CD4-positive, alpha-beta T cell treated with Interleukin-12 subunit alpha and Interleukin-12 subunit beta, for 1 hour (primary cell): ENCODE measurements at places on chromosomes 6 and 20.
A peak's percentile ranks its signal among the peaks of the same experiment; 100 is the strongest.

DNA sequence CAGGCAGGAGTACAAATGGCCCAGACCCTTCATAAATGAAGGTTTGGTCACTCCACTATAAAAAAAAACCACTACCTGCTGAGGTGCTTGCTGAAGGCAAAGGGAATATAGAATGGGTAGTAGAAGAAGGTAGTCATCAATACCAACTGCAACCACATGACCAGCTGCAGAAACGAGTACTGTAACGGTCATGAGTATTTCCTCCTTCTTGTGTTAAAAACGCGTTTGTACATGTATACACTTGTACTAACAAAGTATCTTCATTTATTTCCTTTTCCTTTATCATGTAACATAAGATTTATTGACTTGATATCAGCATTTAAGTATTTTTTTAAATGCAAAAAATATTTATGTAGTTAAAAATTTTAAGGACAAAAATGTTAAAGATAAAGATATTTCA lies 238.6 kb downstream of the TFAP2B start:
- DNase-seq, result no peak

DNA sequence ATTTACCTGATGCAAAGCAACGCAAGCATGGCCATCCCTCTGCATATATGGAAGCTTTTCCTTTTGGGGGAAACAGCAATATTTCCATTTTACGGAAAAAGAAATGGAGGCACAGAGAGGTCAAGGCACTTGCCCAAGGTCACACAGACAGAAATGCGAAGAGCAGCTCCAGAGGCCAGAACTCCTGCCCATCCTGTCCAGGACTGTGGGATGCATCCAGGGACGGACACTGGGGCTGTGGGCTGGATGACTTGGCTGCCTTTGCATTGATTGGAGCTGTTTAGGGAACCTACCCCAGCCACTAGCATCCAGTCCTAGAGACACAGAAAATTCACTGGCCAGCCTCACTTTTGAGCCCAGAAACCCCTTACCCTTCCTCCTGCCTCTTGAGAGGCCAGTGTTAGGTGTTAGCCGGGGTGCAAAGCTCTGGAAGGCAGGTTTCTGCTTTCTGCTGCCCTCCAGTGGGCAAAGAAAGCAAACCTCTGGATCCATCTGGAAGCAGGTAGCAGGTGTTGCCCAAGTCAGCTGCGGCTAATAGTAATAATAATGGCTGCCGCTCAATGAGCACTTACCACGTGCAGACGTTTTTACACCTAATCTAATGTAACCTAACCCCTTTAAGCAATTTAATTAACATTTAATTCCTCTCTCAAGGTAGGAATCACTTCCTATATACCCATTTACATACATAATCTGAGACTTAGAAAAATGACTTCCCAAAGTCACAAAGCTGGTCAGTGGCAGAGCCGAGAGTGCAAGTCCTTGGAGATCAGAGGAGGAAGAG lies 31.7 kb upstream of the CCN5 start:
- DNase-seq, result peak; percentile 80

DNA sequence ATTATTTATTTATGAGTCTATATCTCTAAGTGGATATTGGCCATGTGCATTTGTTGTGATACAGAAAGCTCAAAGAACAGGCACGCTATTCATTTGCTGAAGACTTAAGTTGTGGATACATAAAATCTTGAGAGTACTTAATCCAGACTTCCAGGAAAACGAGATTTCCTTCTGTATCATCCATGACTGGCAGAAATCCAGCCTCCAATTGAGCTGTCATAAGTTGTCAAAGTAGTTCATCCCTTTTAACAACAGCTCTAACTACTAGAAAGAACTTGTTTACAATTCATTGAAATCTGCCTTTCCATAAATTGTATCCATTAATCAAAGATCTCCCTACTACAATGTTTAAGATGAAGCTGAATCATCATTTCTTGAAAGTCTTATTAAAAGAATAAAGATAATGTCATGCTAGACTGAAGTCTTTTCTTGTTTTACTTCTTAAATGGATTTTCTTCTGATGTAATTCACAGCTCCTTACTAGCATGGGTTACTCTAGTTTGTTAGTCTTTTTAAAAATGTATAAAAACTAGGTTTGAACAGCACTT lies 447.3 kb upstream of the CITED2 start:
- no peak for DNase-seq

DNA sequence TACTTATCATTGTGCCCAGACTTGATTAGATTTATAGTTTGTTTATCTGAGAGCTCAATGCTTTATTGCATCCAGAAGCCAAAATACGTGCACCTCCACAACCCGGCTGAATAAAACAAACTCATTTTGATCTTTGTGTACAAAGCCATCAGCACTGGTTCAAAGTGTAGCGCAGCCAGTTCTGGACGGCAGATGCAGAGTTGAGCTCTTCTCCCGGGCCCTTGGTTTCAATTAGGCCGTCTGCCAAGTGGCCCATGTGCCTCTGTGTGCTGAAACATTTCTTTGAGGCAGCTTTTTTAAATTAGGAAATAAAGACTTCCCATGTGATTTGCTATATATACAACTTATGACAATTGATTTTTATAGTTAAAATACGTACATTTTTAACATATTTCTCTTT lies 96.2 kb upstream of the RSPO3 start:
- DNase-seq, result no peak

- DNase-seq, result no peak
These were observed 10.8 kb downstream of the MMP24OS start for GRCh38 chr20:35267092-35267491.

GRCh38 chr6:139640921-139641320 lies 266.5 kb upstream of the CITED2 start:
- no peak for DNase-seq

DNA sequence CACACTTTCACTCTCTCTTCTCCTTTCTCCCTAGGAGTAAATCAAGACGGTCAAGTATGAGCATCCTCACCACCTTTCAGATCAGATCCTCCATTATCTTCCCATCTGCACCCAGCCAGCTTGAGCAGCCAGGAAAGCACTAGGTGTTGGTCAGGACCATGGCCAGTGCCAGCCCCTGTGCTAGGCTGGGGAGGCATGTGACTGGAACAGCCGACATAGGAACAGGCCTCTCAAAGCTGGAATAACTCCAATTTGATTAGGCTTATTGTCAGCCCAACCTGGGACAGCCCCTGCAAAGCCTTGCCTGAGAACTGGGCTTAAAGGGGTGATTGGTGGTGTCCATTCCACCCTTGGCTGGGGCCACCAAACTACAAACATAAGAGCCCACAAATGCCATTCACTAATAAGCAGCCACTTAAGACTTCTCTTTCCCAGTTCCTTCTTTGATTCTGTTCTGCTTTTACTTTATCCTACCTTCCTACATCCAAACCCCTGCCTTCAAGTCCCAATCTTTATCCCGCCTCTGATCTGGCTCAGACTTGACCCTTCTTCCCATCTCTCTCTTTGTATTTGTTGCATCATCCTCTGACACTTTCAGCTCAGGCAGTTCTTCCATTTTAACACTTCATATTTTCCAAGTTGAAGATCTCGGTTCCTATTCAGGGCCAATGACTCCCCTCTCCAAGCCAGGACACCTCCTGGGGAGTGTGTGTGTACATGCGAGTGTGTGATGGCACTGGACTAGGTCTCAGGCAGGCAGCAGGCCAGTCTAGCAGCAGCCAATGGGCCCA lies 4.5 kb upstream of the TREM2 start:
- no peak for DNase-seq

- no peak for DNase-seq
These were observed 46.8 kb downstream of the DSTN start for GRCh38 chr20:17616480-17617211.

- DNase-seq, result no peak
These were observed 89.7 kb downstream of the LY86 start for GRCh38 chr6:6678185-6678671.

- DNase-seq, result no peak
These were observed 6.2 kb upstream of the DEFB132 start for GRCh38 chr20:251354-251753.

DNA sequence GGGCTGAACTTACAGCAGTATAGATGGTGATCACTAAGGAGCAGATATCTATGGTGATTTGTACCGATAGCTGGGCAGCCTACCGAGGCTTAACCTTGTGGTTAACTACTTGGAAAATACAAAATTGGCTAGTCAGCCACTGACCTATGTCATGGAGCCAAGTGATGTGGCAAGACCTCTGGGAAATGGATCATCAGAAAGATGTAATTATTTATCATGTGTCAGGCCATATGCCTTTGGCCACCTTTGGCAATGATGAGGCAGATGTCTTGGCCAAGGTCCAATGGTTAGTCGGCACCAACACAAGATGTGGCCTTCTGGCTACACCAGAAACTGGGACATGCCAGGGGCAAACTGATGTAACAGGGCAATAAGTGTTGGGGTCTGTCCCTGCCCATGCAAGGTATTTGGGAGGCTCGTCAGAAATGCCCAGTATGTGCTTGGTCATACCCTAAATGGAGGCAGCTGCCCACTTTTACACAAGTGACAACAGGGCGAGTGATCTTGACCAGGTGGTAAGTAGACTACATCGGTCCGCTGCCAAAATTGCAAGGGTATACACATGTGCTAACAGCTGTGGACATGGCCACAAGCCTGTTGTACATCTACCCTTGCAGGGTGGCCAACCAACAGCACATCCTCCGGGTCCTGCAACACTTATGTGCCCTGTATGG lies 30.1 kb downstream of the HDDC2 start:
- no peak for DNase-seq

DNA sequence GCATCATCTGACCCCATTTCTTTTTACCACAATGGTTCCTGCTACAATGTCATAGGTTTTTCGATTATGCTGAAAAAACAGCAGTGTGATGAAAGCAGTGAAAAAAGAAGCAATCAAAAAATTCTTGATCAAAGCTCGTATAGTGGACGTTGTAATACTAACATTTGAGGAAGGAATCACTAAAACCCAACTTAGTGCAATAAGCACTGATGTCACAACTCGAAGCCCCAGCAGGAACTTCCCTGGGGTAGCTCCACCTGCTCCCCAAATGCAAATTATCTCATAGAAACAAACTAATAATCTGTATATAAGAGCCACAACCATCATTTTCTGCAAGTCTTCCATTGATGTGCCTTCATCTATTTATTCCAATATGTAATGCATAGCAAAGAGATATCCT lies 285.6 kb upstream of the SGK1 start:
- DNase-seq, result no peak

DNA sequence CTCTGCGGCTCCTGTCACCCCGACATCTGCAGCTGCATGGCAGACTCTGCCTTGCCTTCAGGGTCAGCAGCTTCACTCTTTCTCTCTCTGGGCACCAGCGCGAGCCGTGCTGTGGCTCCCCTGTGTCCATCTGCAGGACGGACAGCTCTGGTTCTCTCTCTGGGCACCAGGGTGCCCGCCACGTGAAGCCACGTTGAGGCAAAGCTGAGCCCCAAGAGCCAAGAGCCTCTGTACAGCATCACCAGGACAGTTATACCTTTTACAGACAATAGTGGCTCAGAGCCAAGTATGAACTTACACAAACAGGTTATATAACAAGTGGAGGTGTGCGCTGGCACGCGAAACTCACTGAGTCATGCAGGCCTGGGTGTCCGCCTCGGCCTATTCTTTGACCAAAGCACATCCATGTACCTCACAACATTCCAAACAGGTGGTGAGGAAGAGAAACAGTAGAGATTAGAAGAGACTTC lies 50.8 kb downstream of the FAM50B start:
- DNase-seq, result no peak

GRCh38 chr6:35094183-35094582 lies 47.0 kb downstream of the TCP11 start:
- DNase-seq, result no peak

- no peak for DNase-seq
These were observed 12.3 kb downstream of the FAM50B start for GRCh38 chr6:3861424-3861823.

DNA sequence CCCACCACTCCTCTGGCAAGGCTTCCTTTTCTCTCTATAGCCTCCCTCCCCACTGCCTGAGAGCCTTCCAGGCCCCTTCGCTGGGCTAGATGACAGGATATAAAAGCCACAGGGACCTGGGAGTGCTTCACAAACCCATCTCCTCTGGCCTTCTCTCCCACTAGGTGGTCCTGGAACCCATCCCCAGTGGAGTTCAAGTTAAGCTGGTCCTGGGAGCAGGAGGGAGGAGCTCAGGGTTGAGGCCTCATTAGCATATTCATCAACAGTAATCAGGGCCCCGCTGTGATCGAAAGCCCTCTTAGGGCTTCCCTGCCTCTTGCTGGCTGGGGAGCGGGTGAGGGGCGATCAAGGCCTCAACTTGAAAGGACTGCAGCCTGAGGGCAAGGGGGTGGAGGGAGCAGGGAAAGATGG lies 9.1 kb downstream of the EBF4 start:
- no peak for DNase-seq

DNA sequence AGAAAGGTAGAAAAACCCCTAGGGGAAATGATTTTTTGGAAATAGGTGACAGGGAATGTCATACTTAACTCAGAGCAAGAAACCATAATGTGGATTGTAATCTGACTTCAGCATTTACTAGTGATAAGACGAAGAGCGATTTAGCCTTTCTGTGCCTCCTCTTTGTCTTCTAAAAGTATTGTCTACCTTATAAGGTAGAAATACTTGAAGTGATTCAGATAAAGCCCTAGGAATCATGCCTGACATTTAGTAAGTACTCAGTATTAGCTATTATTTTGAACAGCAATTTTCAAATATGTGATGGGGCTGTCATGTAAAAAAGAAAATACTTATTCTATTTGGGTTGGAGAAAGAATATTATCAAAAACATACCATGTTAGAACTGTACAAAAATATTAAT lies 525.9 kb upstream of the EYS start:
- DNase-seq, result no peak

DNA sequence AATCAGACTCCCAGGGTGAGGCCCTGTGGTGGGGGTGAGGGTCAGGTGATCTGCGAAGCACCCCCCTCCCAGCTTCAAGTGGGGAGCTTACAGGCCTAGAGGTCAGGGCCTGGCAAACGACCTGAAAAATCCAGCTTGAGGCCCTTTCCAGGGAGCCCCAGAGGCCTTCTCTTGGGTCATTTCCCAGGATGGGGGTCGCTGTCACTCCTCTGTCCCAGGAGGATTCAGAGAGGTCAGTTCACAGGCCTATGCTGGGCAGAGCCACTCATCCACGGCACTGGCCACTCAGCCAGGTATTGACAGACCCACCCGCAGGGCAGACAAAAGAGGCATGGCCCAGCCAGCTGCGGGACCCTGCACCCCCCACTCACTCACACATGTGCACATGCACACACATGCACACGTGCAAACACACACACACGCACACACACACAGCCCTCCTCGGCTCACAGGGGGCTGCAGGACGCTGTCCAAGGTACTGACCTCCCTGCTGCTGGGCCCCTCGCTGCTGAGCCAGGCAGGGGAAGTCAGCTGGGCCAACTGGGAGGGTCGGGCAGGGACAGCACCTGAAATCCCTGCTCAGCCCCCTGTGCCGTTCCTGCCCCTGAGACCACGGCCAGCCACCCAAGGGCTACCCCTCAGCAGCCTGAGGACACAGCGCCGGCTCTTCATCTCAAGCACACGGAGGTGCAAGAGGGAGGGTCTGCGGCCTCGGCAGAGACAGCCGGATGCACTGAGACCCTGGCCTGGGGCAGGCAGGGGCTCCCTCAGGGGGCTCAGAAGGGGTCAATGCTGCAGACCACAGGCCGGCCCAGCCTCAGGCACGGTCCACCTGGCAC lies 113.8 kb downstream of the TAF4 start:
- no peak for DNase-seq

GRCh38 chr6:125656287-125656870 lies 93.1 kb upstream of the HEY2 start:
- no peak for DNase-seq
